Peyer's patch (tissue), 4 donors: ENCODE measurements at places on chromosomes 5 and 9. TPM values are rescaled to one million over a fixed set of nuclear protein-coding genes. Genes with fewer than 3 reads are reported as not detected.

DNA sequence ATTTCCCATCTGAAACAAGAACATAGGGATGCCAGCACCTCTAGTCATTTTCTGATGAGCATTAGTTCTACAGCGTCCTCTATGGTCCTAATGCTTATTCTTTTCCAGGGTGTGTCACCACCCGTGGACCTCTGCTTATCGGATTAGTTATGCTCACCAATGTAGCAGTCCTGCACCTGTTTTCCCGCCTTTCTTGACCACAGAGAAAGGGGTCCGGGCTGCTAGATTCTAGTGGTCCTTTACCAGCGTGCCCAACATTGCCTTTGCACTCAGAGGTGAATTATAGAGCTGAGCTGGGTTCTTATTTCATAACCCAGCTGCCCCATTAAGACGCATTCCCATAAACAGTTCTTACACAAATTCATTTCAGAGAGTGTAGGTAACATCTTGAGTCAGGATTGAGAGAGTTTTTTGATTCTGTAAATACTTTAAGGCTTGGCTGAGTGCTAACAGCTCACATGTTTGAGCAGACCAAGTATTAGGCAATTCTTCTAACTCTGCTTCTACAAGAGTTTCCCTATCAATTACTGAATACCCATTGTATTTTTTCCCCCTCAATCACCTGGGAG is 2205.1 kb upstream of the C9orf72 start:
- no peak for DNase-seq

Gene RMI1
- 8.4 TPM for total RNA-seq

DNA sequence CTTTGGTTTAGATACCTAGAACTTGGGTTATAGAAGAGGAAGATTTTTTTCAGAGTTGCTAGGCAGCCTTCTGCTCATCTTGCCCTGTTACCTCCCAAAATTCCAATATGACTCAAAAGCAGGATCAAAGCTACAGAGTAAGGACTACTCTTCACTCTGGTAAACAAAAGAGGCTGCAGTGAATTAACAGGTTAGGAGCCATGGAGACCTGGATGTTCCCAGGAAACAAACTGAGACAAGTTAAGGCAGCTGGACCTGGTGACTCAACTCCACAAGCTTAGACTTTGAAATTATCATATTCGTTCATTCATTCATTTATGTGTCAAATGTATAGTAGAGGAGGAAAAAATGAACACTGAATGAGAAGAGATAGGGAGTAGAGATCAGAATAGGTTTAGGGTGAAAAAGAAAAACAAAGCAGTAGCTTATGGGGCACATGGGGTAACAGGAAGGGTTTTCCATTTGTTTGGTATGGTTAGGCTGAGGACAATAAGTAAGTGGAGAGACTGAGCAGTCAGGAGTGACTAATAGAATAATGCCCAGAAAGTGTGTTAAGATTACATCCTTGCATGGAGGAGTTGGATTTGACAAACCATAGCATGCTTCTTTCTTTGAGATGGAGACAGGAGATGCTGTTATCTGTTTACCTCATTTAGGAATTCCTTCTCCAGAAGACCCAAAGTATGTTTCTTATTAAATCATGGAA is 464.0 kb upstream of the ZNF608 start:
- DNase-seq = no peak

Gene SUB1
- 106 TPM for total RNA-seq

- DNase-seq = no peak
Measured at GRCh38 chr5:74530326-74531050, 110.0 kb downstream of the ENC1 start.

Gene CDH18
- total RNA-seq = not detected

DNA sequence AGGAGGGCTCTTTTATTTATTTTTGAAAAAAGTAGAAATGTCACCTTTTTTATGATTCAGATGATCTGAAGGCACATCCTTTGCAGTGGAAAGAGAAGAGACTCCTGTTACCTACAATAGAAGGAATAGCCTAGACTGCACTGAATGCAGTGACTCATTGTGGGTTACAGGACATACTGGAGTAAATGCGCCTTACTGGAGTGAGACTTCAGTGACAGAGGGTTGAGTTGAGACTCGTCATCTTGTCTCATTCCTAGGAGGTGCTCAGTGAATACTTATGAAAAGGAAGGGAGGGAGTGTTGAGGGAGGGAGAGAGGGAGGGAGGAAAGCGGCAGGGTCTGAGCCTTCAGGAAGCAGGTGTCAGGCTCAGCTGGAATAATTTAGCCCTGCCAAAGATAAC is 25.2 kb downstream of the ANKRA2 start:
- DNase-seq = no peak

DNA sequence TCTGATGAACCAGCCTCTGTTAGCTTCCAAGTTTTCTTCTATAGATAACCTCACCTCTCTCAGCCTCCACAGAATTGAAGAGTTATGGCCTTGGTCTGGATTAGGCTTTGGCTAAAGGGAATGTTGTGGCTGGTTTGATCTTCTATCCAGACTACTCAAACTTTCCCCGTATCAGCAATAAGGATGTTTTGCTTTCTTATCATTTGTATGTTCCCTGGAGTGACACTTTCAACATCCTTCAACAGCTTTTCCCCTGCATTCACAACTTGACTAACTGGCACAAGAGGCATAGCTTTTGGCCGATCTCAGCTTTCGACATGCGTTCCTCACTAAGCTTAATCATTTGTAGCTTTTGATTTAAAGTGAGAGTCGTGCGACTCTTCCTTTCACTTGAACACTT is 28.1 kb upstream of the GNE start:
- DNase-seq = no peak

Gene FCHO2
- total RNA-seq = 20.2 TPM

- DNase-seq = no peak
Measured at GRCh38 chr9:128611600-128612394, 44.9 kb downstream of the DYNC2I2 start.

DNA sequence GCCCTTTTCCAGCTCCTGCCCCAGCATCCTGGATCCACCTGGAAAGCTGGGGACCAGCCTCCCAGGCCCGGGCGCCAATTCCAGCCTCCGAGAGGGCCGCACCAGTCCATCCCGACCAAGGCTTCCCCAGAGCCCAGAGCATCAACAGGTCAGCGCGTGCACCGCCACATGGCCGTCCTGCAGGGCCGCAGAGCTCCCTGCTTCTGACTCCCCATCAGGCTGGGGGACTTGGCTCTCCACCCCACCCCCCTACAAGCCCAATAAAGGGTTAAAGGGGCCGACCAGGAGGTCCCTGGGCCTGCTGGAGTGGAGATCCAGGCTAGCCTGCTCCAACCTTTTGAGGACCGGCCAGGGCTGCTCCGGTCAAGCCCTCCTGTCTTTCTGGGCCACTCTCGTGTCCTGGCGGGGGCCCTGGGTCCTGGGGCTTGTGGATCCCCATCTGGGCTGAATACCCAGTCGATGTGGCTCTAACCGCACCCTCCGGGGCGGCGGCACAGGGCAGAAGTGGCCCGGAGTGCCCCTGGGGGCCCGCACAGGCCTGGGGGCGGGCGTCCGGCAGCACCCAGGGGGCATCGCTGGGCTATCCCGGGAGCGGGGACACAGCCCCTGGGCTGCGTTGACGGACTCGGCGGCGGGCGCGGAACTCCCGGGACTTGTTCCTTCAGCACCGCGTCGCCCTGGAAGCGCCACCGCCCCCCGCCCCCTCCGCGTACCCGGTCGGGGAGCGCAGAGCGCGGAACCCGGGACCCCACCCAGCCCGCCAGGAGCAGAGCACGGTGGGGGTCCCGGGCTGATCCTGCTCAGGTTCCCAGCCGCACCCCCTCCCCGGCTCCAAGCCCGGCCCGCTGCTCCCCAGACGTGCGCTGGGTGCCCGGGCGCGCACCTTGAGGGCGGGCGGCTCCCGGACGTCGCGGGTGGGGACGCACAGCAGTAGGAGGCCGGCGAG is 590 bp downstream of the ENTPD2 start:
- DNase-seq = no peak

DNA sequence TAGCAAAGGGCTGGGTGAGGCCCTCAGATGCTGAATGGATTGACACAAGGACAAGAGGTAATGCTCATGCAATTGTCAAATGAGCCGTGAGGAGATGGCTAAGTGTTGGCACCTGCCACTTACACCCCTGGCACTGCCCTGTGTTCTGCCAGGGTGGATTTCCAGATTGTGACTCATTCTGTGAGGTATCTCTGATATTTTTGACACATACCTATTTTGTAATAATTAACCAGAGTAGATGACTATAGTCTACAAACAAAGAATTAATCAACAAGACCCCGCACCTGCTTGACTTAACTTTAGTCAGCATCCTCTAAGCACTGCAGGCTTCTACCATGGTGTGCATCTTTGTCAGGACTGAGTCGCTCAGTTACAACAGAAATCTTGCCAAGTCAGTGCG is 200.8 kb downstream of the DIRAS2 start:
- no peak for DNase-seq

Gene FOXI1
- not detected for total RNA-seq

- DNase-seq = no peak
Measured at GRCh38 chr9:81559197-81559596, 130.2 kb downstream of the TLE1 start.

GRCh38 chr9:133394687-133395271 is 18.6 kb downstream of the STKLD1 start:
- DNase-seq = no peak

DNA sequence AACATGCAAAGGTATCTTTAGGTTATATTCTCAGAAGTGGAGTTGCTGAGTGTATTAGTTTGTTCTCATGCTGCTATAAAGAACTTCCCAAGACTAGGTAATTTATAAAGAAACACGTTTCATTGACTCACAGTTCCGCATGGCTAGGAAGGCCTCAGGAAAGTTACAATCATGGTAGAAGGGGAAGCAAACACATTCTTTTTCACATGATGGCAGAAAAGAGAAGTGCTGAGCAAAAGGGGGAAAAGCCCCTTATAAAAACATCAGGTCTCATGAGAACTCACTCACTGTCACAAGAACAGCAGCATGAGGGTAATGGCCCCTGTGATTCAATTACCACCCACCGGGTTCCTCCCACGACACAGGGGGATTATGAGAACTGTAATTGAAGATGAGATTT is 163.6 kb upstream of the PRLR start:
- no peak for DNase-seq

- peak; percentile 44 for DNase-seq
Measured at GRCh38 chr5:368183-369084, 46.9 kb downstream of the AHRR start.

- no peak for DNase-seq
Measured at GRCh38 chr5:173394701-173395100, 66.5 kb upstream of the STC2 start.

Gene GABRA6
- not detected for total RNA-seq

Gene SARDH
- total RNA-seq = 1.2 TPM

DNA sequence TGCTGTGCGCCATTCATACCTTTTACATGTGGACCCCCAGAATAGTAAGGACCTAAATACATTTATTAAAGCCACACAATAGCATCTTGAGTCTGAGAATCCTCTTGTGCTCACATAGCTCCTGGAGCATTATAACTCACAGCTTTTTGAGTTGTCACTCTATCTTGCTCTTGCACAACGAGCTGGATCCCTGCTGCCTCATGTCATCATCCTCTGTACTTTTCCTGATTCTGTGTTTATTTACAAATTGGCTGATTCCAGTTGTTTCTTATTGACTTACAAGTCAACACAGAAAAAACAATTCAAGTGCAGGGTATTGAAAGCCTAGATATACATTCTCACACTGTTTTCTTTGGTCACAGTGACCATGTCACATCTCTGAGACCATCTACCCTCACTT is 112.9 kb downstream of the SLC1A3 start:
- DNase-seq = no peak

DNA sequence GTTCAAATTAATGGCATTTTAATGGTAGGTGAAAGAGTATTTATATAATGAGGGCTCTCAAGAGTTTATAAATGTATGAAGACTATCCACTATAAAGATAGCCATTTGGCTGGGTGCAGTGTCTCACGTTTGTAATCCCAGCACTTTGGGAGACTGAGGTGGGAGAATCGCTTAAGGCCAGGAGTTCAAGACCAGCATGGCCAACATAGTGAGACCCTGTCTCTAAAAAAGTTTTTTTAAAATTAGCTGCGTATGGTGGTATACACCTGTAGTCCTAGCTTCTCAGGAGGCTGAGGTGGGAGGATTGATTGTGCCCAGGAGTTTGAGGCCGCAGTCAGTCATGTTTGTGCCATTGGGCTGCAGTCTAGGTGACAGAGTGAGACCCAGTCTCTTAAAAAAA is 61.6 kb downstream of the ERBIN start:
- DNase-seq = no peak

GRCh38 chr5:150317048-150318003 is 14.6 kb upstream of the ARSI start:
- no peak for DNase-seq

DNA sequence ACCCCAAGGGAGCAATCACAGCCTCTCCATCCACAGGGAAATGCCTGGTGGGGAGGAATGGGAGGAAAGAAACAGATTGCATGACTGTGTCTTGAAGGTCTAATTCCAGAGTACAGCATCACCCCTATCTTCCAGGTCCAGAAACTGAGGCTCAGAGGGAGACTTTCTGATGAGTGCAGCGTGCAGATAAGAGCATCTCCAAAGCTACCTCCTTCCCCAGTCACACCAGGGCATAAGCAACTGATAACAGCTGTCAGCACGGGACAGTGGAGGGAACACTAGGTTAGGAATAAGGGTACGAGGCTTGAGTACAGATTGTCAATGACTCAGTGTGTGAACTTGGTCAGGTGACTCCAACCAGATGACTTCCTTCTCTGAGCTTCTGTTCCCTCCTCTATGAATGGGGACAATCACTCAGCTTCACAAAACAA is 126.9 kb downstream of the KCNIP1 start:
- DNase-seq = peak; percentile 2

Gene LCN9
- total RNA-seq = not detected

GRCh38 chr9:100222674-100223073 is 123.6 kb downstream of the INVS start:
- no peak for DNase-seq

- peak; percentile 77 for DNase-seq
Measured at GRCh38 chr9:136283291-136284235, 20.3 kb downstream of the CCDC187 start.
